NCI-H1105 (cell line): ENCODE measurements at places on chromosomes 2 and 18.

DNA sequence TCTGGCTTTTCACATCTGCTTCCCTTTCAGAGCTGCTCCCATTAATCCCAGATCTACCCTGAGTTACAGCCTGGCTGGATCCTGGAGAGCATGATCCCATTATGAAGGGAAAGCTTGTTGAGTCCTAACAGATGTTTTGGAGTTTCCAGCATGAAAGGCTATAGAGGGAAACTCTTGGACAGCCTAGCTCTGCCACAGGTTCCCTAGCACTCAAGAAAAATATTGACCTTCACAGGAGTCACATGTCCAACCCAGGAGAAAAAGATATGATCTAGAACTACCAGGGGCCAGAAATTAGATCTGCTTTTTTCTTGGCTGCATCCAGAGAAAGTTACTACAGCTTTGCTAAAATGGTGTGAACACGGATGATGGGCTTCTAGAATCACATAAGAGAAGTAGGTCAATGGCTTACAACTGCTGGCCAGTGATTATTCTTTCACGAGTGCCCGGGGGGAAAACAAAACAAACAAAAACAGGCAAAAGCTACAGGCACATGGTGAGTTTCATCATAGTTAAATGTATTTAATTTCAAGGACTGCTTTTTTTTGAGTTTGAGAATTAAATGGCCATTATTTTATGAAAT lies 15.9 kb downstream of the CCDC93 start:
- DNase-seq = no peak

DNA sequence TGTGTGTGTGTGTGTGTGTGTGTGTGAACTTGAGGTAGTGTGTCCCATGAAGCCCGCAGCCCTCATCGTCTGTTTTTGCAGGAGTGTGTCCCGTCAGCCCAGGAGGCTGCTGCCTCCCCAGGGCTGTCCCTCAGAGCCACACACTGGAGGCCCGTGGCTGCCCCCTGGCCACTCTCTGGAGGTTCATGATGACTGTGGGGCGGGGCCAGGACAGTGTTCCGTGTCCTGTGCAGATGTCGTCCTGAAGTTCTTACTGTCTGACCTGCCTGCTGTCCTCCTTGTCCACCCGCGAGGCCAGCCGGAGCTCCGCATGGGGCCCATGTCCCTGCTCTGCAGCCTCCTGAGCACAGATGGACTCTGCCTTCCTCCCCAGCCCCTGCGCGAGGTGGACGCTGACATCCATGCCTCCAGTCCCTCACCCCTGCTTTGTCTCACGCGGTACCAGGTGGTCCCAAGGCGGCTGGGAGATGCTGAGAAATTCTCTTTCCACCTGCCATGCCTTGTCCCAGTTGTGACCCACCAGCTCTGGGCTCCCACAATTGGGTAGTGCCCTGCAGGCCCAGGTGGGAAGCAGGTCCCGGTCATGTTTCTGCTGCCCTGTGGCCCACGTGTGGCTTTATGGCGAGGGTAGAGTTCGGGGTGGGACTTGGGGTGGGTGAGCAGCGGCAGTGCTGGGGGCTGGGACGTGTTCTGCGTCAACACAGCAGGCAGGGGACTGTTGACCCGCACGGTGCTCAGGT lies 92.8 kb downstream of the NFATC1 start:
- no peak for DNase-seq

GRCh38 chr18:37247497-37248161 lies 318.0 kb downstream of the CELF4 start:
- no peak for DNase-seq

GRCh38 chr2:240629619-240629967 lies 4.3 kb downstream of the GPR35 start:
- DNase-seq = no peak

GRCh38 chr2:150464270-150464669 lies 23.2 kb downstream of the RND3 start:
- no peak for DNase-seq

DNA sequence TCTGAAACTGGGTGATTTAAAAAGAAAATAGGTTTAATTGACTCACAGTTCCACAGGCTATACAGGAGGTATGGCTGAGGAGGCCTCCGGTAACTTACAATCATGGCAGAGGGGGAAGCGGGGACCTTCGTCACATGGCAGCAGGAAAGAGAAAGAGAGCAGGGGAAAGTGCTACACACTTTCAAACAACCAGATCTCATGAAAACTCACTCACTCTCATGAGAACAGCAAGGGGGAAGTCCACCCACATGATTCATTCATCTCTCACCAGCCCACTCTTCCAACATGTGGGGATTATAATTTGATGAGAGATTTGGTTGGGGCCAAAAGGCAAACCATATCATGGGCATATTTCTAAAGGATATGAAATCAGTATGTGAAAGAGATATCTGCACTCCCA lies 12.0 kb upstream of the ARHGAP15 start:
- DNase-seq = no peak

- DNase-seq = no peak
Observed at GRCh38 chr18:21805771-21806366, 65.3 kb downstream of the MIB1 start.

DNA sequence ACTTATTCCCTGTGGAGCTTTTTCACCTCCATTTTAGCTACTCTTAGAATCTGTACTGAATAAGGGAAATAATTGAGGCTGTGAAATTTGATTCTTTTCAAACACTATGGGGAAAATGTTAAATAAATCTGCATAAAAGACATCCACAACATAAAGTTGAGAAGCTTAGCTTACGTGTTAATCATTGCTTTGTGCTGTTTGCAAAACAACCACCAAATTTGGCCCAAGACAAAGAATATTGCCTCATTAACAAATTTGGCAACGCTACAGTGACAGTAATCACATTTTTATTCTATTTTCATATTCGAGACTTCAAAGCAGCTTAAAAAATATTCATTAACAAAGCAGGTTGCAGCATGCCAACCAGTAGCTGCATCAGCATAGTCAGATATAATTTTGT lies 437.6 kb downstream of the DPP10 start:
- DNase-seq = peak; percentile 17
